Chondrocyte (in vitro differentiated cells): ENCODE measurements at places on chromosomes 6 and 20. TPM values are rescaled to one million over a fixed set of nuclear protein-coding genes. Genes with fewer than 3 reads are reported as not detected.

Gene ZBTB46
- 5.9 to 8.3 TPM (median 6.0 TPM) in 3 replicates for total RNA-seq

Gene PIGU
- total RNA-seq, result 19.8 to 21.2 TPM (median 20.4 TPM) in 3 replicates

Gene SLC35F1
- not detected in 3 replicates for total RNA-seq

Gene NHLRC1
- 1.1 to 1.8 TPM (median 1.2 TPM) in 3 replicates for total RNA-seq

Gene MDFI
- total RNA-seq, result 31.8 to 62.6 TPM (median 33.7 TPM) in 3 replicates

Gene TSHZ2
- 0.28 to 0.37 TPM in 2 of 3 replicates, not detected in the other for total RNA-seq

Gene ZBTB22
- 21.4 to 22.2 TPM (median 22.1 TPM) in 3 replicates for total RNA-seq

Gene PLAGL1
- total RNA-seq, result 81.9 to 105 TPM (median 83.1 TPM) in 3 replicates

Gene RAD21L1
- not detected in 3 replicates for total RNA-seq

Gene PLA2G7
- total RNA-seq, result not detected in 3 replicates

Gene MCM8
- 4.2 to 9.2 TPM (median 5.0 TPM) in 3 replicates for total RNA-seq

Gene PPIL6
- total RNA-seq, result 2.2 to 2.7 TPM (median 2.5 TPM) in 3 replicates

Gene C6orf52
- 0.82 to 0.97 TPM in 2 of 3 replicates, not detected in the other for total RNA-seq

Gene SIM1
- total RNA-seq, result 3.8 to 11.9 TPM (median 10.7 TPM) in 3 replicates

Gene NKX2-2
- total RNA-seq, result not detected in 3 replicates

Gene TRIM31
- total RNA-seq, result not detected in 3 replicates

Gene FKBP1C
- 0.44 to 0.82 TPM (median 0.75 TPM) in 3 replicates for total RNA-seq

Gene LY6G6D
- not detected in 3 replicates for total RNA-seq

Gene PKIG
- total RNA-seq, result 20.3 to 29.3 TPM (median 26.1 TPM) in 3 replicates

Gene HLA-DQB2
- total RNA-seq, result not detected in 3 replicates

Gene HSPA12B
- 0.10 to 0.26 TPM in 2 of 3 replicates, not detected in the other for total RNA-seq

Gene SMOC2
- 56.3 to 148 TPM (median 145 TPM) in 3 replicates for total RNA-seq

Gene ASIP
- total RNA-seq, result not detected in 3 replicates

Gene BFSP1
- 9.6 to 14.4 TPM (median 11.7 TPM) in 3 replicates for total RNA-seq

Gene SLC17A2
- not detected in 3 replicates for total RNA-seq

Gene RIPOR3
- 0.12 TPM in 1 of 3 replicates, not detected in the others for total RNA-seq

Gene ACTL10
- total RNA-seq, result 0.60 to 2.5 TPM (median 2.3 TPM) in 3 replicates

Gene SEL1L2
- total RNA-seq, result not detected in 3 replicates

Gene SOX18
- 2.1 to 2.8 TPM (median 2.3 TPM) in 3 replicates for total RNA-seq

Gene PRL
- not detected in 3 replicates for total RNA-seq

Gene ROS1
- not detected in 3 replicates for total RNA-seq

Gene KIF6
- total RNA-seq, result 0.62 to 2.4 TPM (median 1.1 TPM) in 3 replicates

Gene VARS1
- total RNA-seq, result 71.1 to 101 TPM (median 71.9 TPM) in 3 replicates

Gene PARD6B
- 0.34 to 2.2 TPM (median 1.1 TPM) in 3 replicates for total RNA-seq
